BJ (cell line): ENCODE measurements at places on chromosomes 5 and 9. TPM values are rescaled to one million over a fixed set of nuclear protein-coding genes. Genes with fewer than 3 reads are reported as not detected.

The PFN3 gene
- polyA plus RNA-seq = not detected in 2 replicates

The SPATA31D4 gene
- polyA plus RNA-seq = not detected in 2 replicates

The LAMC3 gene
- polyA plus RNA-seq = 0.01 TPM in 1 of 2 replicates, not detected in the other

The SOX30 gene
- 0.07 TPM in 2 replicates for polyA plus RNA-seq

The RFK gene
- 7.5 and 15.4 TPM in 2 replicates for polyA plus RNA-seq

The FBP2 gene
- polyA plus RNA-seq = not detected in 2 replicates

The SPINK4 gene
- polyA plus RNA-seq = not detected in 2 replicates

- no peak for DNase-seq
Observed at GRCh38 chr5:58946230-58946629, 363.4 kb downstream of the RAB3C start.

GRCh38 chr9:121851641-121852091, 200.2 kb downstream of the DAB2IP start:
- DNase-seq = no peak

- no peak for DNase-seq
Observed at GRCh38 chr5:34591723-34592122, 64.4 kb upstream of the RAI14 start.

GRCh38 chr9:89494199-89494598, 3.7 kb downstream of the SEMA4D start:
- no peak for DNase-seq

GRCh38 chr5:10726179-10726912, 34.7 kb downstream of the DAP start:
- DNase-seq = no peak

GRCh38 chr5:111013011-111013410, 58.5 kb upstream of the TSLP start:
- no peak for DNase-seq

- DNase-seq = no peak
Observed at GRCh38 chr5:158421319-158421718, 562.4 kb upstream of the CLINT1 start.

DNA sequence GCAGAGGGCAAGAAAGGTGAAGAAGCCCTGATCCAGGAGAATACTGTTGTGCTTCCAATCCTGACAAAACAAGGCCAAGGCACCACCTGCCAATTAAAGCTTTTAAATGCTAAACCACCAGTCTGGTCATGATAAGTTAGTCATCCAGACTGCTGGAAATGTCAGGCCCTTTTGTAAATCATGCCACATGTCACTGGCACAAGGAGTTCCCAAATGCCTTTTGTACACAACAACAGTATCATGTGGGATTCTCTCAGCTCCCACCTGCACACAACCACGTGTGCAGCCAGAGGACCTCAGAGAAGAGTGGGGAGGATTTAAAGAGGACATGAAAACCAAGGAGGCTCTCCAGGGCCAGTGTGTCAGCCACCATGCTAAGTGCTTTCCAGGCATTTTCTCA, 99.3 kb downstream of the CDK5RAP2 start:
- no peak for DNase-seq

DNA sequence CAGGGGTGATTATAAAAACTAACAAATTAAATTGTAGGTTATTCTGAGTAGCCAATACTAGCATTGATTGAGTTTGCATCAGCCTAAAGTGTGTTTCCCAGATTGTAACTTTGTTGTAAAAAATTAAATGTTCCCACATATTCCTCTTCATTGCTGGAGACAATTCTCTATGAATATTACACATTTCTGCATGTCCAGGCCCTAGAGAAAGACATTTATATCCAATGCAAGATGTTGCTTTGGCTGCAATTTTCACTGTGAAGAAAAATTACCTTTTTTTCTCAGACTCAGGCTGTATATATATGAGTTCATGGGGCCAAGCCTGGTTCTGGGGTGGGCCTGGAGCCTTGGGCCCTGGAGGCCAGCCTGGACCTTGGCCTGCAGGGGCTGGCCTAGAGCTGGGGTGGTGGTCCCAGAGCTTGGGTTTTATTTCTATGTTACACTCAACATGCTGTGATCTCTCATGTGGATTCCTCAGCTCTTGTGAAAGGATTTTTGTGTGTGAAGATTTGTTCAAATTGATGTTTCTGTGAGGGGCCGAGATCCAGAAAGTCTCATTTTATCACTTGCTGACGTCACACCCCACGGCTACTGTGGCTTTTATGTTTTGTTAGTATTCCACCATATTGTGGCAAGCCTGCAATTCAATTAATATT, 232.5 kb downstream of the SPATA31A1 start:
- DNase-seq = no peak

- no peak for DNase-seq
Observed at GRCh38 chr9:70165006-70165602, 93.7 kb upstream of the SMC5 start.

DNA sequence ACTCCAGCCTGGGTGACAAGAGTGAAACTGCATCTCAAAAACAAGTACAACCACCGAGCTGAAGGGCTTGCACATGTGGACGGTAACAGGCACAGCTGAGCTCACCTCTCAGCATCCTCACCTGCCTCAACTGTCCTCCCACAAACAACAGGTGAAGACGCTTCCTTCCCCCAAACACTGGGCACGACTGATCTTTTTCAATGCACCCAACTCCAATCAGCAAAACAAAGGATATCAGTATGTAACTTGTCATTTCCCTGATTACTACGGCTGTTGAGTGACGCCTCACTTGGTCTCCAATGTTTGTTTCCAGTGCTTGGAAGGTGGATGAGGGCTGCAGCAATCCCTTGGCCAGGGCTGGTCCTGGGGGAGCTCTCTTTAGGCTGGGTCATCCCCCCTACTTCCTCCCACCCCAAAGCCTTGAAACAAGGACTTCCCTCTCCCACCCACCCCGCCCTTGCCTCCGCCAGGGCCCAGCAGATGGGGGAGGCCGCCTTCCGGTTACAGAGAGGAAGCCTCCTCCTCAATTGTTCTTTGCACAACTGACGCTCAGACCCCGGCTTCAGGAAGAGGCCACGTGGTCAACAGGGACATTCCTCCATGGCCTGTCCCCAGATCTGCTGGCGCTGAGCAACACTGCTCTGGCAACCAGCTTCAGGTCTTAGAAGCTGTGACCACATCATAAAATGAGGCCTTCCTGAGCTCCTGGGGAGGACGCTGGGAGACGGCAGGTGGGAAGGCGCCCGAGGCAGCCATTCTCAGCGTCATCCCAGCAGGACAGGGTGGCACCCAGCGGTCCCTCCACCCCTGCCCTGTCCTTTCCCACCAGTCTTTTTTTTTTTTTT, 5.9 kb downstream of the FAM78A start:
- no peak for DNase-seq

DNA sequence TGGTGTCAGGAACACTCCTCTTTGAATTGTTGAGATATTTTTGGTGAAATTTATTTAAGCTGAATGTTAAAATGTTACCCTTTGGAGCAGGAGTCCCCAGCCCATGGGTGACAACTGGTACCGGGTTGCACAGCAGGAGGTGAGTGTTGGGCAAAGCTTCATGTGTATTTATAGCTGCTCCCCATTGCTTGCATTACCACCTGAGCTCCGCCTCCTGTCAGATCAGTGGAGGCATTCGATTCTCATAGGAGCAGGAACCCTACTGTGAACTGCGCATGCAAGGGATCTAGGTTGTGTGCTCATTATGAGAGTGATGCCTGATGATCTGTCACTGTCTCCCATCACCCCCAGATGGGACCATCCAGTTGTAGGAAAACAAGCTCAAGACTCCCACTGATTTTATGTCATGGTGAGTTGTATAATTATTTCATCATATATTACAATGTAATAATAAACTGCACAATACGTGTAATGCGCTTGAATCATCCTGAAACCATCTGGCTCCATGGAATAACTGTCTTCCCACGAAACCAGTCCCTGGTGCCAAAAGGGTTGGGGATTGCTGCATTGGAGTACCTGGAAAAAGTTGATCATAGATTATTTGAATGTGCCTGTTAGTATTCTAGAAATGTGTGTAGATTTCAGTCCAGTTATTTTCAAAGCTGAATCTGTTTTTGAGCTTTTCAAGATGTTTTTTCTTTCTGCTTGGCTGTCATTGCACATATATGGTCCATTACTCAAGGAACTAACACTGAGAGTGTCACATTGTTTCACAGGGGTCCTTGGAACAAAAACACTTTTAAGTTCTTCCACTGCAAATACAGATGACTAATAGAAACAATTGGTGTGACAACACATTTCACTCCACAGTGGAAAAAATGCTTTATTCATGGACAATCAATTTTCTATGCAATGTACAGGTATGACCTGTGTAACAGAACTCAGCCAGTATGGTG, 104.6 kb upstream of the TNFAIP8 start:
- no peak for DNase-seq

GRCh38 chr5:4939042-4939781, 200.9 kb upstream of the ADAMTS16 start:
- DNase-seq = no peak

GRCh38 chr5:68277431-68277830, 61.9 kb downstream of the PIK3R1 start:
- DNase-seq = no peak

GRCh38 chr5:132501961-132502931, 11.7 kb upstream of the IRF1 start:
- DNase-seq = no peak

DNA sequence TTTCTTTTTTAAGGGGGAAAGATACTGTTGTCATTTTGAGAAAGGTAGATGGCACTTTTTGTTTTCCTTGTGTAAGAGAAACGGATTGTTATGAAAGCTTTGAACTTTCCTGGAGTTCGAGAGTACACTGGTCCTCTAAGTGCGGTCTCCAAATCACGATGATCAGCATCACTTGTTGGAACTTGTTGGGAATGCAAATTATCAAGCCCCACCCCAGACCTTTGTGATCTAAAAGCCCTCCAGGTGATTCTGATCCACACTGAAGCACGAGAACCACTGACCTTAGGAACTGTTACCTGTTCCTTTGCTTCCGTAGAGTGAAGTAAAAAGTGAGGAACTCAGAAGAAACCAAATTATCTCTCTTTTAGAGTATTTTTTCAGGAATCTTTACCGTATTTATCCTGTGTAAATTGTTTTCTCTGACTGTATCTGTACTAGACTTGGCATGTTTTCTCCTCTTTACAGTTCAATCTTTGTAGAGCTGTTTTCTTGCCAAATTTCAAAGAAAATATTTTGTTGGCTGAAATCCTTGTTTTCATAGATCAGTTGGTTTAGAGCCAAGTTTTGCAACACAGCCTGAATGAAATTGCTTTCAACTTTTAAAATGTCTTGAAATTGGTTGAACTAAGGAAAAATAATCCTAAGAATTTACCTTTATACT, 4.0 kb downstream of the MAT2B start:
- no peak for DNase-seq

DNA sequence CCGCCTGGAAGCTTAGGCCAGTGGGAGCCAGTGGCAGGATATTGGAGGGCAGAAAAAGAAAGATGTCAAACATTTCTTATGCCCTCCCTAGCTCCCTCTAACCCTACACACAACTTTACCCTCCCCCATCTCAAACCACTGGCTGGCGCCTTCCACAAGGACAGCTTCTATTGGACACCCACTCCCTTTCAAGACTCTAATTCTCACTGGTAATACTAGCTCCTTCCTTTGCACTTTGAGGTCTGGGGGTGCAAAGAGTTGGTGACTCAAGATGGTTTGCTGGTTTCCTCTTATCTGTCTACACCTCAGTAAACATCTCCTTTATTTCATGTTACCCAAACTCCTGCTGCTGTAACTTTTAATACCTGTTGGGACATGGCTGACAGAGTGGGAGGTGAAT, 11.6 kb upstream of the ITGA1 start:
- DNase-seq = no peak

DNA sequence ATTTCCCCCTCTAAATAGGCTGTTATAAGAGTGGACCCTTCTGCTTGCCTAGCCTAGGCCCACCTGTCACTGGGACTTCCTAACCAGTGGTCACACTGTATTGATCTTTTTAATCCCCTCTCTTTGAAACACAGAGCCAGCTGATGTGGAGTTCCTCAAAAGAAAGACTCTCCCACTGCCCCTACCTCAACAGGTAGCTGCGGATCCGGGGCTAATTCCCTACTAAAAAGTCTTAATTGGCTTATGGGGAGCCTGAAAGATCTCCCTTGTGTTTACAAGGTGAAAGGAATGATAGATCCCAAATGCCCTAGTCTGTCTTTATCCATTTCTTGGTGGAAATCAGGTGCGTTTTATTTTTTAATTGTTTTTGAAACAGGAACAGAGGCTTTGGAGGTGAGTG, 2.0 kb downstream of the NEUROG1 start:
- DNase-seq = no peak

- DNase-seq = no peak
Observed at GRCh38 chr5:173855995-173856656, 32.0 kb upstream of the CPEB4 start.

DNA sequence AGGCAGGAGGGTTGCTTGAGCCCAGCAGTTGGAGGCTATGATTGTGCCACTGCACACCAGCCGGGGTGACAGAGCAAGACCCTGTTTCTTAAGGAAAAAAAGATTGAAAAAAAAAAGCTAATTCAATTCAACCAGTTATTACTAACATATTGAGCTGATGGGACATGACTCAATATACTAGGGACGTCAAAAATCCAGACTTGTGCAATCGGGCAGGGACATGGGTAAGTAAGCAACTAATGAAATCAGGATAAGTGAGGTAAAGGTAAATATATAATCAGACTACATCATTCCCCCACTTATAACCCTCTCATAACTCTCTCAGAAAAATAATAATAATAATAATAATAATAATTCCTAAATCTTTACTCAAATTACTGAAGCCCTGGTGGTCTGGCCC, 975 bp upstream of the HAVCR1 start:
- DNase-seq = no peak

DNA sequence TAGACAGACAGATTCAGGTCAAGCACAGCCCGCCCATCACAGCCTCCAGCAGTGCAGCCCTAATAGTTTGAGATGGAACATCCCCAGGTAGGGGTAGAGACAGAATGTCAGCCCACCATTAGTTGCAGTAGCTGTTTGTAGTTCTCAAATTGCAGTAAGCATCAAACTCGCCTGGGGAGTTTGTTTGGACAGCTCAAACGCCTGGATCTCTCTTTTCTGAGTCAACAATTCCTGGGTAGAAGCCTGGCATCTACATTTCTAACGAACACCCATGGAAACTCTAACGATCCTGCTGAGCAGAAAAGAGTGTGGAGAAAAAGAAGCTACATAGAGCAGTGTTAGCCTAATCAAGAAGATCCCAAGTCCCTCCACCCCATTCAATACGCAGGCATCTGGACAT, 59.4 kb downstream of the ADAMTS16 start:
- DNase-seq = no peak

- no peak for DNase-seq
Observed at GRCh38 chr5:10655161-10655971, 91.5 kb downstream of the ANKRD33B start.

- DNase-seq = no peak
Observed at GRCh38 chr5:151872701-151873100, 52.0 kb downstream of the GLRA1 start.

DNA sequence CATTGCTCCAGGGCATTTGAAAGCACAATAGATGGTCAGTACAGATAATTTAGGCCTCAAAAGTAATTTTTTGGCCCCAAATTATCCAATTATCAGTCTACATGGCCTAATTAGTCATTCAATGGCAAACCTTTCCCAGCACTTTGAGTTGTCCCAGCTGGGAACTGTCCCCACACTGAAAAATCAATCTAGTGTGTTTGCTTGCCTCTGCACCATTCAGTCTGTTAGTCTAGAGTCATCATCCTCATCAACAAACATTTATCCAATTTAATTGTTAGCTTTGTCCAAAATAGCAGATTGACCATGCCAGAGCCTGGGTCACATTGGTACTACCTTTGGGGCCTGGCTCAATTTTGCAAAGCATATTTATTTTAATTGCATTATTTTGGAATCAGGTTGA, 13.9 kb downstream of the NR4A3 start:
- DNase-seq = no peak

GRCh38 chr5:64767959-64768357, 533 bp downstream of the SREK1IP1 start:
- DNase-seq = no peak

- no peak for DNase-seq
Observed at GRCh38 chr5:32083981-32084430, 90.1 kb downstream of the GOLPH3 start.
